ENCODE measurements at places on chromosomes 3 and 15.
A peak's percentile ranks its signal among the peaks of the same experiment; 100 is the strongest.

GRCh38 chr15:43877371-43877770, 50.6 kb downstream of the WDR76 start:
- no peak for DNase-seq

DNA sequence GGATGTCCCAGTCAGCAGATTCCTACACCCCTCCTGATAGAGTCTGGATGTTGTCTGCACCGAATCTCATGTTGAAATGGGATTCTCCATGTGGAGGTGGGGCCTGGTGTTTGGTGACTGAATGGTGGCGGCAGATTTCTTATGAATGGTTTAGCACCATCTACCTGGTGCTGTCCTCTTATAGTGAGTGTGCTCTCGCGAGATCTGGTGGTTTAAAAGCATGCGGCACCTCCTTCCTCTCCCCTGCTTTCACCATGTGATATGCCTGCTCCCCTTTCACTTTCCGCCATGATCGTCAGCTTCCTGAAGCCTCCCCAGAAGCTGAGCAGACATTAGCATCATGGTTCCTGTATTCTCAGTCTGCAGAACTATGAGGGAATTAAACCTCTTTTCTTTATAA, 135.2 kb upstream of the SLC6A11 start:
- no peak for DNase-seq

GRCh38 chr15:73983211-73983727, 8.8 kb downstream of the STOML1 start:
- DNase-seq = no peak

DNA sequence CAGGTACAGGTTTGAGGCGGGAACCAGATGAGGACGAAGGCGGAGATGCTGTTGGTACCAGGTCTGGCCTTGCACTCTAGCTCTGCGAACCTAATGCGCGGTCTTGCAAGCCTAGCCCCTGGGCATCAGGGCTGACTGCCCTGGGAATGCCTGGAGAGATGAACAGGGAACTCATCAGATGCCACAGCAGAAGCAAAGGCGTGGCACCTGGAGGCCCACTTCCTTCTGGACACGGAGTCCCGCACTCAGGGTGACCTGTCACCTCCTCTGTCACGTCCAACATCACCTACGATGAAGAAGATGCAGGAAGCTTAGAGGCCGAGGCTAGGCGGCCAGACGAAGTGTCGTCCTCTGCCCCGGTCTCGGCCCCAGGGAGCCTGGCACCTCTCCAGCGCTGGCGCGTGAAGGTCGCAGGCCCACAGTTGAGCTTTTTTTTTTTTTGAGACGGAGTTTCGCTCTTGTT, 9.4 kb downstream of the RPLP1 start:
- no peak for DNase-seq

DNA sequence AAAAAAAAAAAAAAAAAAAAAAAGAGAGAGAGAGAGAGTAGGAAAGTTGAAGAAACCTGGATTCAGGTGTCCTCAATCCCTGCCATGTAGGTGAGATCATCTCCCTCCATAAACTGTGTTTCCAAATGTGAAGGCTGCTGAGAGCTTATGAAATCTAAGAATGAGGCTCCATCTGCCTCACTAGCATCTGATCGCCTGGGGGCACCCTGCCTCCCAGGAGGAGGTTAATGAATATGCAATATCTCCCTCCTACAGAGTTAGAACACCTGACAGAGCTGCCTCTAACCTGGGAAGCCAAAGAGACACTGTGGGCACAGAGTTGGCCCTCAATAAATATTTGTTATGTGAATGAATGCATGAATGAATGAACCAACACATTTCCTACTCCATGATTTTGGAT, 23.8 kb upstream of the ZNF148 start:
- no peak for DNase-seq

- no peak for DNase-seq
Observed at GRCh38 chr3:98601180-98601579, 7.8 kb upstream of the CPOX start.

GRCh38 chr15:69451951-69452691, 497 bp upstream of the RPLP1 start:
- DNase-seq = peak; percentile 74

- DNase-seq = peak; percentile 7
Observed at GRCh38 chr3:154244644-154245043, 79.6 kb downstream of the DHX36 start.

GRCh38 chr3:29099296-29099695, 181.6 kb upstream of the RBMS3 start:
- no peak for DNase-seq

GRCh38 chr15:60835974-60836373, 357.0 kb upstream of the ICE2 start:
- DNase-seq = no peak

- peak; percentile 41 for DNase-seq
Observed at GRCh38 chr15:70086636-70087035, 11.1 kb downstream of the TLE3 start.

DNA sequence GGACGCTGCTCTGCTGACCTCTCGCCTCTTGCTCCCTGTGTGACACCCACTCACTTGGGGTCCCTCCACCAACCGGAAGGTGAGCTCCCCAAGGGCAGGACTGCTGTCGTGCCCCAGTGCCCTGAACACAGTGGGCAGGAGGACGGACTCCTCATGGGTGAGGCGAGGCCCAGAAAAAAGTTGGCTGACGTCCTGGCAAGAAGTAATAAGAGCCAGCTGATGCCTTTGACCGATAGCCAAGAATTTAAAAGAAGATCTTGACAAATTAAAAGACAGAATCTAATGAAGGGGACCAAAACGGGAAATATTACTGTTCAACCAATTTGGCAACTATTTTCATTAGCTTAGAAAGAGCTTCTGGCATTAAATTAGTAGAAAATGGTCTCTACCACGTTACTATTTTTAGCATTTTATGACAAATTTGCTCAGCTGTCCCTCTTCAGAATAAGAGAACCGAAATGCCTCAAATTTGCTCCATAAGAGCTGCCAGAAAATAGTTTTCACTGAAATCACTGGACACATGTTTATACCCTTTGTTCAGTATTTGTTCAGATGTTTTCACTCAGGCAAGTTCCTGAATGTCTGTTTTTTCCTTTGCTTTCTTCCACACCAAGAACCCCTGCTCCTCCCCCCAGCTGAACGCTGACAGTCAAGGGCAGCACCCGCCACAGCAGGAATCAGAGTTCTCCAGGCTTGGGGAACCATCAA, 60.5 kb downstream of the XXYLT1 start:
- DNase-seq = no peak

DNA sequence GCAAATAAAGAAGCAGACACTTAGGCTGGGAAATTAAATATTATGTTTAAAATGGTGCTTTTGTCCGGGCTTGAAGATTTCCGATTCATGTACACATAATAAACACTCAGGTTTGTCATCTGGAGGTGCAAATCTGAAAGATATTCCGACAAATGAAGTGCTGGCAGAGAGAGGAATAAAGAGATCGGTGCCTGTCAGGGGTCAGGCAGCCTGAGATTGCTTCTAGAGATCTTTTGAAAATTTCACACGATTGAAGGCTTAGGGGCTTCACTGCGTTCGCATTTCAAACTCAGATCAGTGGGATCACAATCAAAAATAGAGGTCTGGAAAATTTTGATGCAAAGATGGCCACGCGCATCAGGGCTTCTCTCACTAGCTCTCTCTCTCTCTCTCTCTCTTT, 33.2 kb downstream of the NR2F2 start:
- no peak for DNase-seq

Data from NB4 (cell line).